ENCODE measurements at places on chromosomes 6 and 20.
A peak's percentile ranks its signal among the peaks of the same experiment; 100 is the strongest.

- no peak for DNase-seq
Measured at GRCh38 chr6:146901940-146902816, 302.0 kb upstream of the STXBP5 start.

DNA sequence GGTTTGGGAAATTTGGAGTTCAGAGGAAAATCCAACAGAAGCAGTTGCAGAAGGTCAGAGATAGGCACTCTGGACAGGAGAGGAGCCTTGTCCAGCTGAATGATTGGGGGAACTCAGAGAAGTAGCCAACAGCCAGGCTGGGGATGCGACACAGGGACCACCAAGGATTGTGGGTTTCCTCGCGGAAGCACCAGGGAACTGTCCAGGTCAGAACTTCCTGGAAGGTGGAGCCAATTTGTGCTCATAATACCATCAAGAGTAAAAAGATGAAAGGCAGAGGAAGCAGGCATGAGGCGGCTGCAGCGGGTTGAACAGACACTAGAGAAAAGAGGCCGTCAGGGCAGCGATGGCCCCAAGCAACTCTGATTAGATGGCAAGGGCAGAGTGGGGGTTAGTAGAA, 33.7 kb downstream of the MDFI start:
- DNase-seq, result no peak

DNA sequence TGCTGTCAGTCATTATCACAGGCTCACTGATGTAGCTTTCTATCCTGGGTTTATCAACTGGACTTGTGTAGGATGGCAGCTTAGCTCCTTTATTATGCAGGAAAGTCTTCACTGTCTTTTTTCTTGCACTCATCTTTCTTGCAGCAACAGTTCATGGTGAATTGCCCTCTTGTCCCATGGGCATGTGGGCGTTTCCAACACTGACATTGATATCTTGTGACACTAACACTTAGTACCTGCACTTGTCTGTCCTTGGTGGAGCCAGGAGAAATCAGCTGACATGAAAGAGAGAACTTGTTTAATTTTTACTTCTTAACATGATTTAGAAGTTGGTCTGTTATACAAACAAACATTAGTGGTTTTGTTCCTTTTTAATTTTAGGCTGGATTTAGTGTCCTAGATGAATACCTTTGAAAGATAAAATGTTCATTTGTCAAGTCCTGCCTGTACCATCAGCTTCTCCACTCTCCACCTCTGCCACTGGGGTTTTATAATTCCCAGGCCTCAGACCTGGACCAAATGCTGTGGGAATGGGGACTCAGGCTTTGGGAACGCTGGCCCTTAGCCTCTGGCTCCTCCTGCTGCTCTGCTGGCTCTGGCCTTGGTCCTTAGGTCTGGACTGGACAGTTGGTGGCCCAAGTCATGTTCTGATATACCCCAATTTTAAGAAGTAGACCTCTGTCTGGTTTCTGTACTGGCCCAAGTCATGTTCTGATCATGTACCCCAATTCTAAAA, 161.0 kb upstream of the LAMP5 start:
- no peak for DNase-seq

- no peak for DNase-seq
Measured at GRCh38 chr20:36854348-36855240, 21.3 kb upstream of the TLDC2 start.

- no peak for DNase-seq
Measured at GRCh38 chr20:49646126-49646525, 67.6 kb downstream of the B4GALT5 start.

GRCh38 chr6:112040956-112041355, 12.9 kb upstream of the CCN6 start:
- DNase-seq, result no peak

- no peak for DNase-seq
Measured at GRCh38 chr6:133820208-133820607, 68.7 kb upstream of the TCF21 start.

GRCh38 chr6:123716506-123716905, 79.8 kb upstream of the TRDN start:
- no peak for DNase-seq

GRCh38 chr6:112680091-112680490, 333.0 kb downstream of the RFPL4B start:
- DNase-seq, result no peak

- no peak for DNase-seq
Measured at GRCh38 chr6:137815692-137816091, 51.4 kb upstream of the TNFAIP3 start.

DNA sequence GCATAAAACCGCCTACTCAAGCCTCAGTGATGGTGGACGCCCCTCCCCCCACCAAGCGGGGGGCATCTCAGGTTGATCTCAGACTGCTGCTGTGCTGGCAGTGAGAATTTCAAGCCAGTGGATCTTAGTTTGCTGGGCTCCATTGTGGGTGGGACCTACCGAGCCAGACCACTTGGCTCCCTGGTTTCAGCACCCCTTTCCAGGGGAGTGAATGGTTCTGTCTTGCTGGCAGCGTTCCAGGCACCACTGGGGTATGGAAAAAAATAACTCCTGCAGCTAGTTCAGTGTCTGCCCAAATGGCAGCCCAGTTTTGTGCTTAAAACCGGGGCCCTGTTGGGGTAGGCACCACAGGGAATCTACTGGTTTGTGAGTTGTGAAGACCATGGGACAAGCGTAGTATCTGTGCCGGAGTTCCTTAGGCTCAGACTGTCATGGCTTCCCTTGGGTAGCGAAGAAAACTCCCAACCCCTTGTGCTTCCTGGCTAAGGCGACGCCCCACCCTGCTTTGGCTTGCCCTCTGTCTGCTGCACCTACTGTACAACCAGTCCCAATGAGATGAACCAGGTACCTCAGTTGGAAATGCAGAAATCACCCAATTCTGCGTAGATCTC, 1334.5 kb upstream of the ADGRB3 start:
- DNase-seq, result no peak

DNA sequence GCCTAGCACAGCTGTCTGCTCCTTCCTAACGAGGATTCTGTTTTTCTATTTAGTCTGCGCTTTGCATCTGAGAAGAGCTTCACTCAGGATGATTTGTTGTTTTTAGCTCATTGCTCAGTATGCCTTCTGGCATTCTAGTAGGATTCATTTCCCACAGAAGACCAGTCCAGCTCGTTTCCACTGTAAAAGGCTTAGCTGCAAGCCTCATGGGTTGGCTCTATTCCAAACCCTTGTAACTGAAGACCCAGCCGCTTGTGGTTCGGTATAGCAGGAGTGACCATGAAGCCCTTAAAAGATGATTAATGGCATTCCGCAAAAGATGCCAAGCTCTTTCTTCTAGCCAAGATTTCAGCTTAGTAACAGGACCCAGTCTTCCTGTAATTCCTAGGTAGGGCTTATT, 7.2 kb downstream of the ADGRF1 start:
- no peak for DNase-seq

GRCh38 chr20:11972478-11972877, 54.8 kb downstream of the BTBD3 start:
- no peak for DNase-seq

DNA sequence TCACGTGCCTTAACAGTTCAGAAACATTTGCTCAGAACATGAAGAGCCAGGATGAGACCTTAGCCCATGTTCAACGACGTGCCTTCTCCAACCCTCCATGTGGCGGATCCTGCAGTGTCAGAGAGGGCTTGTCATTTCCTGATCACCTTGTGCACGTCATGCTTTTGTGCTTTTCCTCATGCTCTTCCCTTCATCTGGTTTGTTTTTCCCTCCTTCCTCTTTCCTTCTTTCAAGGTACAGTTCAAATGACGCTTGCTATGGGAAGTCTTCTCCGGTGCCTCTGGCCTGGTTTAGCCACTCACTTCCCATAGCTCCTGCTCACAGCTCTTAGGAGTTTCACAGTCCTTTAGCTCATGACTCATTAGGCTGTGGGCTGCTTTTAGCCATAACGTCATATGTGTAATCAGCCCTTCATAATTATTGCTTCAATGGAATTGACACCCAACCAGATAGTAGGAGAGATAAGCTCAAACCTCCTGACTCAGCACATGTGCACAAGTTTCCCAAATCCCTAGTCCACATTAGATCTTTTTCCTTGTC, 102.7 kb upstream of the CNKSR3 start:
- no peak for DNase-seq

DNA sequence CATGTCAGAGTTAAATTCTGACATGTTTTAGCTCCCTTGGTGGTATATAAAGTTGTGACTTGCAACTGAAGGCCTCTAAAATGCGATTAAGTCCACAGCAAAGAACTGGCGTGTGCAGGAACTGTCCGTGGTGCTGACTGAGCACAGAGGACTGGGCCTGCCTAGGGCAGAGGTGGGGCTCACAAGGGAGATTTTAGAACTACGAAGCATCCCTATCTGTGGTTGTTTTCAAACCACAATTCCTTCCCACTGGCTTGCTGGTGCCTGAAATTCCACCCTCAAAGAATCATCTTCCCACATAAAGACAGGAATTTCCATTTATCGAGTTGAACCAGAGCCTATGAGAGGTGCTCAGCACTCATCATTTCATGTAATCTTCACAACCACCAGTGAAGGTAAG, 30.1 kb downstream of the RIMS4 start:
- DNase-seq, result no peak

- peak; percentile 63 for DNase-seq
Measured at GRCh38 chr20:62651285-62652021, 9.2 kb downstream of the SLCO4A1 start.

DNA sequence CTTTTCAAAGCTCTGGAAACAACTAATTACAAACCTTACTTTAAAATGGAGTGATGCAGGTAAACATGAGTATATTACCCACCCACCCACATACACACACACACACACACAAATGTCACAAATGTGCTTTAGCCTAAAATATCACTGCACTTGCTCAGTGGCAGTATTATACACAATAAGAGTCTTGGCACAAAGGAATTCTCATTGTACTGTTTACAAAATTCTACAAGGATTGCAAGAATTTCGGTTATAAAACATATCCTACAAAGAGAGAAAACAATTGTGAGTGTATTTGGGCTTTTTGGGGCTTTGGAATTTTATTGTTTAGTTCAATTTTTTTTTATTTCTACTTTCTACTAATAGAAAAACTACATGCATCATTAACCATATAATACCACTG, 113.2 kb upstream of the BEND6 start:
- no peak for DNase-seq

GRCh38 chr6:63224179-63224578, 12.9 kb downstream of the FKBP1C start:
- DNase-seq, result no peak

DNA sequence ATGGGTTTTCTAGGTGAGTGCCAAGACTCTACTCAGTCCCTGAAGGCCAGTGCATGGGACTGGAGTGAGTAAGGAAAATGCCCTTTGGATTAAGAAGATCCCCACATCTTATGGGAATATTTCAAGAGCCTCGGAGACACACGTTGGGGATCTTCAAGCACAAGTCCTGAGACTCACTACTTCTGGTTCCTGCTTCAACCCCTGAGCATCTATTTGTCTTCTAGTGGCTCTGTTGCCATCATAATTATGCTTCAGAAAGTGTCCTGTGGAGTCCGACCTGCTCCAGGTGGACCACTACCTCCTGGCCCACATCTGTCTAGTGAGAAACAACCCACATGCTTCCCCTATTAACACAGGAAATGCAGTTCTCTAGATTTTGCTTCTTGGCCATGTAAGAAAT, at the start of gene OR5V1:
OR5V1 (minus strand) TSS at position 101 of the 400 bp plus-strand sequence. CDS start 12,670 bp downstream, outside the sequence.
- DNase-seq, result no peak

DNA sequence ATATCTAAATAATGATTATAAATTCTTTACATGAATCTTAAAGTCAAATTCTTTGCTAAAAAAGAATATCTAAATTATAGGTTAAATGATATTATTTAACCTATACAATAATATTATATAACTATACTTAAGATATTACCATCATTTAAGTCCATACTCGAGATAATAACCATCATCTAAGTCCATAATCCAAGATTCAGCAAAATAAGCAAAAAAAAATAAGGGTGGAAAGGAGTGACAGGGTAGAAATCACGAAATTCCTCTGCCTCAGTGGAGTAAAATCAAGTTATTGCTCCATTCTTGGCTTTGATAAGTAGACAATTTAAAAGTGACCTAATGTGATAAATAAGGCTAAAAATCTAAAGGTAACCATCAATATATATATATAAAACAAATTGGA, 9.7 kb downstream of the IL17A start:
- no peak for DNase-seq

- no peak for DNase-seq
Measured at GRCh38 chr20:33893314-33893713, 82.2 kb downstream of the CHMP4B start.

GRCh38 chr6:142883011-142883410, 62.0 kb downstream of the HIVEP2 start:
- DNase-seq, result no peak

GRCh38 chr6:125116710-125117109, 36.9 kb upstream of the TPD52L1 start:
- no peak for DNase-seq

GRCh38 chr6:93932175-93932574, 512.8 kb upstream of the EPHA7 start:
- no peak for DNase-seq

DNA sequence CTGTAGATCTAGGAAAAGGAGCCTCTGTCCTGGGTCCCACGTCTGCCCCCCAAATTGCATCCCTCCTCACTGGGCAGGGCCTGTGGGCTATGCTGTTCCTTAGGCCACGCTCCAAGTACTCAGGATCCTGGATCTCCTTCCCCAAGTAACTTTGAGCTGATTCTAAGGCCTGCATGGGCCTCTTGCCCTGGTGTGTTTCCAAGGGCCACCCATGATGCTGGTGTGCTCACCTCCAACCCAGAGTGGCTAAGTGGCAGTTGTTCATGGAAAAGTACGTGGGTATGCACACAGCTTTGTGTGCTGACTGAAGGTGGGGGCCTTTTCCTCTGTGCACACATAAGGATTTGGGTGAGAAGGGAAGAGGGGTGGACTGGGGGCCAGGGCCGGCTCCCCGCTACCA, 5.3 kb downstream of the GMPR start:
- no peak for DNase-seq

DNA sequence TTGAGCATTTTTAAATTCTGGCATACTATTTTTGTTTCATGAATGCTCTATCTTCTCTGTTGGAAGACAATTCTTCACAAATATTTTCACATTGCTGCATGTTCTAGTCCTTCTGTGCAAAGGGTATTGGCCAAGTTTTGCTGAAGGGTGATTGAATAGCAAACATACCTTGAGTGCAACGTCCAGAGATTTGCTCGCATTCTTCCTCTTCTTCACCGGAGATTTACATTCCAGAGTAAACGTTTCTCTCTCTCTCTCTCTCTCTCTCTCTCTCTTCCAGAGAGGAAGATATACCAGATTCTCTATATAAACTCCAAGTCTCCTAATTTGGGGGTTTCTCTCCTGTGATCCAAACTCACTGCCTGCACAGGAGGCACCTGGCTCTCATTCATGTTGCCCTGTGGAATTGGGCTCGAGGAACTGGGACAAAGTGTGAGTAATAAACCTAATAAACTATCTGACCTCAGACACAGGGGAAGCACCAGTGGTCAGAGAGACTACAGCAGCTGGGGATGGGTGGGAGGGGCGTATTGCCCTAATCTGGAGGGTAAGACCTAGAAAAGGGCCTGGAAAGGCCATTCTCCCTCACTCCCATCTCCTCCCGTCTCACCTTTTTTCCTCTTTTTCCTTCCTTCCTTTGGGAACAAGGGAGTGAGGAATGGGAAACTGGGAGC, 1.1 kb upstream of the TREML1 start:
- DNase-seq, result no peak

DNA sequence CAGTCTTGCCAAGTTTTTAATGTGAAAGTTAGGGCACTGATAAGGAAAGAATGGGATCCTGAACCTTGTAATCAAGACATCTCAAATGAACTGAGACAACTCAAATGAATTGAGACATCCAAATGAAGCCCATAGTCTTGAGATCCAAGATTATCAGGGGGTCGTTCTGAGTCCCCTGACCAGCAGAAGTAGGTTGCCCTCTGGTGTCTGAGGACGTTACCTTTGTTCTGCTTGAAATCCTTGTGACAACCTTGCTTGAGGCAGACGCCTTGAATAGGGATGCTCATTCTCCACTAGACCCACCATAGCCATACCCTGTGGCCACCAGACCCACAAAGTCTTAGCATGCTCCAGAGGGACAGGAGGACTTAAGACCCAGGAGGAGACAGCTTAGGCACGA, 37.7 kb downstream of the ZBTB9 start:
- DNase-seq, result no peak

Data from stimulated activated CD8-positive, alpha-beta memory T cell treated with anti-CD3 and anti-CD28 coated beads, Interleukin-7, amount 100 ng/mL, for 4 hours (primary cell).